Vagina (tissue), 2 donors: ENCODE measurements at places on chromosomes 16 and 17. TPM values are rescaled to one million over a fixed set of nuclear protein-coding genes. Genes with fewer than 3 reads are reported as not detected.

Gene KRTAP4-4
- not detected for total RNA-seq

Gene MOSMO
- total RNA-seq = 33.9 TPM

DNA sequence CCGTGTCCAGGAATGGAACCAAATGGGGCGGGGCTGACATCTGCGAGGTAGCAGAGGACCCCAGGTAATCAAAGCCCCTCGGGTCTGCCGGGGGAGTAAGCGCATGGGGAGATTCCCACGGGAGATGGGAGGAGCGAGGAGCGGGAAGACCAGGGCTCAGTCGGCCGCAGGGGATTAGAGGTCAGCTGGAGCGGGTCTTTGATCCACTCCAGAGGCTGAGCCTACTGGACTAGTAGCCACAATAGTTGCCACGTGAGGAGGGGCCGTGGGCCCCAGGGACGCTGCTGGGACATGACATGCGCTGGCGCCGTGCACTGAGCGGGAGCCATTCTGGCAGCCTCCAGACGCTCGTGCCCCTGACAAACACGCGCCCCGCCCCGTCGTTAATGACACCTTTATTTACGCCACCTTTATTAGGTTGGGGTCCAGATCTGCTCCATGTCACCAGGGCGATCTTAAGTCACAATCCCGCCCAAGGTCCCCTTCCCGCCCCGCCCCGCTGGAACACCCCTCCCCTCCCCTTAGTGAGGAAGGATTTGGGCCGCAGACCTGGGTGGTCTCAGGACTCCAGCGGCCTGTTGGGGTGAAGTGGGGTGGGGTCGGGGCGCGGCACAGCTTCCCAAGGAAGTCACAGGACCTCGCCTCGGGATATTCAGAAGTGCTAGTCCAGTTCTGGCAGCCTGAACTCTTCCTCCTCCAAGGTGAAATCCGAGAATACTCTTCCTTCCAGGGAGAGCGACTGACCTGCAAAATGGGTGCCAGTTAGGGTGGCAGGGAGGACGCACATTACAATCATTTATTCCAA lies 15.0 kb downstream of the PPY start:
- H3K27ac ChIP-seq = no peak overlapping the region
- no peaks in the 10 kb centered on the region for H3K27me3 ChIP-seq
- no peak for DNase-seq
- H3K36me3 ChIP-seq = no peaks in the 10 kb centered on the region
- peaks cover 10% of the 10 kb centered on the region for H3K4me1 ChIP-seq

DNA sequence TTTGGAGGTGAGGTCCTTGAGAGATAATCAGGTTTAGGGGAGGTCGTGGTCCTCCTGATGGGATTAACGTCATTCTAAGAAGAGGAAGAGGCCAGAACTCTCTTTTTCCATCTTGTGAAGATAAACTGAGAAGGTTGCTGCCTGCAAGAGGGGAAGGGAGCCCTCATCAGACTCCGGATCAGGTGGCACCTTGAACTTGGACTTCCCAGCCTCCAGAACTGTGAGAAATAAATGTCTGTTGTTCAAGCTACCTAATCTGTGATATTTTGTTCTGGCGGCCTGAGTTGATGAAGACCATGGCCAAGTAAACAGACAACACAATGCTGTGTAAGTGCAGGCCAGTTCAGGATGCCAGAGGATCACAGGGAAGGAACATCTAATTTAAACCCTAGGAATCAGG lies 10.9 kb upstream of the PRKCB start:
- no peaks in the 10 kb centered on the region for H3K27me3 ChIP-seq
- H3K27ac ChIP-seq = no peak overlapping the region
- H3K36me3 ChIP-seq = no peaks in the 10 kb centered on the region
- H3K4me1 ChIP-seq = no peaks in the 10 kb centered on the region
- no peak for DNase-seq

- H3K27ac ChIP-seq = no peak overlapping the region
- H3K4me1 ChIP-seq = no peaks in the 10 kb centered on the region
- no peak overlapping the region for H3K4me3 ChIP-seq
- no peaks in the 10 kb centered on the region for H3K27me3 ChIP-seq
- DNase-seq = no peak
Observed at GRCh38 chr17:30222251-30222650, 13.2 kb downstream of the SLC6A4 start.

- no peak for DNase-seq
- H3K4me3 ChIP-seq = no peak overlapping the region
- peaks cover 7% of the 10 kb centered on the region for H3K36me3 ChIP-seq
- H3K4me1 ChIP-seq = no peaks in the 10 kb centered on the region
- no peak overlapping the region for H3K27ac ChIP-seq
- H3K27me3 ChIP-seq = no peaks in the 10 kb centered on the region
Observed at GRCh38 chr16:72961115-72961832, 86.7 kb downstream of the ZFHX3 start.

DNA sequence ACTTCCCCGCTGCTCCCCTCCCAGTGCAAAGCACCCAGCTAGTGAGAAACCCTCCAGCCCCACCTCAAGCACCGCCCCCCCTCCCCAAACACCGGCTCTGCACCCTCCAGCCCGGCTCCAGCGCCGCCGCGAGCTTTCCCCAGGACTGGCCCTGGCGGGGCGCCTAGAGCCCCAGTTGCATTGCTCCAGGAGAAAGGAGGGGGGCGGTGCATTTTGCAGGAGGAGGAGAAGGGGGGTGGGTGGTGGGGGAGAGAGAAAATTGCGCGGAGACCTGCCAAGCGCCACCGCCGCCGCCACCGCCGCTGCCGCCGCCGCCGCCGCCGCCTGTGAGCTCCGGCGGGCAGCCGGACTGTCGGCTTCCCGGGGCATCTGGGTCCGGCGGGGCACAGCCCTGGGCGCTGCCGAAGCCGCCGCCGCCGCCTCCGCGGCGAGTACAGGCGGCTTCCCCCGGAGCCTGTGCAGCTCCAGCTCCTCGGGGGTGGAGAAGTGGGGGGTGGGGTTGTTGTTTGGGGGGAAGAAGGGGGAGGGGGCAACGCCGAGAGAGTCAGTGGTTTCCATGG lies 333 bp upstream of the NOG start:
- no peaks in the 10 kb centered on the region for H3K27me3 ChIP-seq
- H3K36me3 ChIP-seq = no peaks in the 10 kb centered on the region
- no peak for DNase-seq
- peaks cover 41% of the 10 kb centered on the region for H3K4me1 ChIP-seq
